ENCODE measurements at places on chromosomes 5 and 9.

- DNase-seq, result no peak
Observed at GRCh38 chr9:86407022-86407421, 52.8 kb upstream of the TUT7 start.

- DNase-seq, result no peak
Observed at GRCh38 chr5:73390972-73391371, 57.6 kb downstream of the FOXD1 start.

GRCh38 chr5:62100201-62100600, 205.8 kb upstream of the KIF2A start:
- no peak for DNase-seq

DNA sequence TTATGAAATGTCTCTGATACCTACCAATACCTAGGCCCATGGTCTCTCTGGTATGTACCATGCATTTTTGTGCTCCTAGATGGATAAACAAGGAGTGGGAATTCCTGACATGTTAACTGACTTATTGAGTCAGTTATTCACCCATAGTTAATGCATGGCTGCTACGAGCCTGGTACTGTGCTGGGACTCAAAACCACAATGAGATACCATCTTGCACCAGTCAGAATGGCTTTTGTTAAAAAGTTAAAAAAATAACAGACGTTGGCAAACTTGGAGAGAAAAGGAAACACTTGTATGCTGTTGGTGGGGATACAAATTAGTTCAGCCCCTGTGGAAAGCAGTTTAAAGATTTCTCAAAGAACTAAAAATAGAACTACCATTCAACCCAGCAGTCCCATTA, 293.8 kb downstream of the OSTF1 start:
- DNase-seq, result no peak

DNA sequence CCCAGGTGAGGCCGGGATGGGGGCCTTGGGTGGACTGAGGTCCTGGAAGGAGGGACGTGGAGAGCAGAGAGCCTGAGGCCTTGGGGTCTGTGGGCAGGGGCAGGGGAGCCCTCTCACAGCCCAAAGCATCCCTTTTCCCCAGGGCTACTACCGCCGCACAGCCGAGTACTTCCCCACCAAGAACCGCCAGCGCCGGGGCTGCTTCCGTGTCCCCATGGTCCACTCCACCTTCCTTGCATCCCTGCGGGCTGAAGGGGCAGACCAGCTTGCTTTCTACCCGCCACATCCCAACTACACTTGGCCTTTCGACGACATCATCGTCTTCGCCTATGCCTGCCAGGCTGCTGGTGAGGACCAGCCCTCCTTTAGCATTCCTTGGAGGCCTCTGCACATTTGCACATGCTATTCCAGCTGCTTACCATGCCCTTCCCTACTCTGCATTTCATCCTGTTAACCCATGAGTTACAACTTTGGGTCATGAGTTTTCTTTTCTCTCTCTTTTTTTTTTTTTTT, 3.7 kb downstream of the CERCAM start:
- no peak for DNase-seq

GRCh38 chr5:133713751-133714150, 101.4 kb upstream of the FSTL4 start:
- DNase-seq, result no peak

DNA sequence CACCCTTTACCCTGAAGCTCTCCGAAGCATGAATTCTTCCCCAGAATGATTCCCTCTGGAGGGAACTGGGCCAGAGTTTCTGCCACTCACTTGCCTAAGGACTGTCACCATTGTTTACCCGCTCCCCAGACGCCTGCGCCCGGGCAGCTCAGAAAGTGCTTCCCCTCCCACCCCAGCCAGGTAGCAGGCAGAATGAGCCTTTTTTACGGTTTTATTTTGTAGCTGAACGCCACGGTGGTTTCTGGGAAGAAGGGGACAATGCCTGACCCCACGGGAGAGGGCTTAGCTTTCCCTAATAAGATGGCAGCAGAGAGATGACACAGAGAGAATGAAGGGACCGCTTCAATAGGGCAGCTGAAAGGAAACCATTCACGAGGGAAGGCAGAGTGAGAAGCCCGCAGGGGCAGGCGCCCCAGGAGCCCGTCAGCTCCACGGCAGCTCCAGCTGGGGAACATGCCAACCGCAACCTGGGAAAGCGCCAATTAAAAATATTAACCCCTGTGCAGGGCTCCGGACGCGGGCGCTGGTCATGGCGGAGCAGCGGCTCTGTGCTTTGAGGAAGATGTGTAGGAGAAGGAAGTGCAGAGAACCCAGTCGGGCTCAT, 20.4 kb upstream of the NTNG2 start:
- DNase-seq, result peak; percentile 43

DNA sequence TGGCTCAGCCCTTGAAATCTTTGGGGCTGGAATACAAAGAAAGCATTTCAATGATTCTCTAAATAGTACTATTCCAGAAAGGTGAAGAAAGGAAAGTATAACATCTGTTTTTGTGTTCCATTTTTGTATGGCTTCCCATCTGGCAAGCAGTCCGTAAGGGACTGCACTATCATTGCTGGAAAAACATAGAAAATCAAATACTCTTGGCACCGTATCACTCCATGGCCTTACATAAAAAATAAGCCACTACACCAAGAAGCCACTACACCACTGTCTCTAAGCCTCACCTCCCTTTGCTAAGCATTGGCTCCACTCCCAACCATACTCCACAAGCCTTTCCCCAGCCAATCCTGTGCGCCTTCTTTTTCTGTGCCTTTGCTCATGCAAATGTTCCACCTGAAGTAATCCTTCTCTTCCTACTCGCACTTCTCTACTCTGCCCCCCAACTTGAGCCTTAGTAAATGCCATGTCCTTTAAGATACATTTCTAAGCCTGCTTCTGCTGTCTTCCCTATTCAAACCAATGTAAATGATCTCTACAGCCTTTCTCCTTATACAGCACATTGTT, 454.6 kb upstream of the TUSC1 start:
- no peak for DNase-seq

DNA sequence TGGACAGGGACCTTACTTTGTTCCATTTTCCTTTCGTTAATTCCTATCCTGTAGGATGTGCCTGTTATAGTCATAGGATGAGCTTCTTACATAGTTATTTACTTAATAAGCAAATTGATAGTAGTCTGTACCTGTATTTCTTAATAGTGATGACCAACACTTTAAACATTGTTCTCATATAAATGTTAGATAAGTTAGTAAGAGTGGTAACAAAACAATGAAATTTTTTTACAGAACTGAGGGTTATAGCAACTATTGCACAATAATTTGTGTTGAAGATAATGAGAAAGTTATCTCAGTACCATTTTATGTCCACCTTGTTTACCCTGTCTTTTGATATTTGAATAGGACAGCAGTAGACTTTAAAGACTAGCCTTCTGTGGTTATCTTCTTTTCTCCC, 162.9 kb upstream of the ELL2 start:
- DNase-seq, result no peak

DNA sequence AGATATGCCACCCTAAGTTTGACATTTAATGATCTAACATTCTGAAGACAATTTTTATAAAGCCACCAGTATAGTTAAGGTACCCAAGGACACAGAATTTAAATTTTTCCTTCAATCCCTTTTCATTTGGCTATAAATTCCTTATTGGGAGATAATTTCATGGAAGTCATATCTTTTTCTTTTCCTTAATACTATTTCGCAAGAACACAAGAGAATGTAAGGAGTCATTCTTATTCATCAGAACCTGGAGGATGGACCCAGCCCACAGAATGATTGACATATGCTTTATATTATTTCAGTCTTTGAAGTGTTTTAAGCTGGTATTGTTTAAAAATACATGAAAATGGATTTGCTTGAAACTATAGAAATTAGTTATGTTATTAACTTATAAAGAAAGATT, 79.6 kb downstream of the DROSHA start:
- DNase-seq, result no peak

DNA sequence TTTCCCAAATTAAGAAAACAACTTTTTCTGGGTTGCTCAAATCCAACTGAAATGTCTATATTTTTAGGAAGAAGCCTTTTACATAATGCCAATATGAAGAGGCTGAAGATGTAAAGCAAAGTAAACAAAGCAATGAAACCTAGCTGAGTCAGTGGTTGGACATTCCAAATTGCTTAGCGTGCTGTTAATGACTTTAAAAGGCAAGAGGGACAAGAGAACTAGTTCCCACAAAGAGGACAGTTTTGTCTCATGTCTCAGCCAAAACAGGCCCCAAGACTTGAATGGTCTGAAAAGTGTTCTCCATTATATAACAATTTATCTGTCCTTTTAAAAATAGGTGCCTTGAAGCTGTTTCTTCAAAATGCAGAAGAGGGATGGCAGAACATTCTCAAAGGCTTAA, 407.0 kb downstream of the ENC1 start:
- DNase-seq, result no peak

DNA sequence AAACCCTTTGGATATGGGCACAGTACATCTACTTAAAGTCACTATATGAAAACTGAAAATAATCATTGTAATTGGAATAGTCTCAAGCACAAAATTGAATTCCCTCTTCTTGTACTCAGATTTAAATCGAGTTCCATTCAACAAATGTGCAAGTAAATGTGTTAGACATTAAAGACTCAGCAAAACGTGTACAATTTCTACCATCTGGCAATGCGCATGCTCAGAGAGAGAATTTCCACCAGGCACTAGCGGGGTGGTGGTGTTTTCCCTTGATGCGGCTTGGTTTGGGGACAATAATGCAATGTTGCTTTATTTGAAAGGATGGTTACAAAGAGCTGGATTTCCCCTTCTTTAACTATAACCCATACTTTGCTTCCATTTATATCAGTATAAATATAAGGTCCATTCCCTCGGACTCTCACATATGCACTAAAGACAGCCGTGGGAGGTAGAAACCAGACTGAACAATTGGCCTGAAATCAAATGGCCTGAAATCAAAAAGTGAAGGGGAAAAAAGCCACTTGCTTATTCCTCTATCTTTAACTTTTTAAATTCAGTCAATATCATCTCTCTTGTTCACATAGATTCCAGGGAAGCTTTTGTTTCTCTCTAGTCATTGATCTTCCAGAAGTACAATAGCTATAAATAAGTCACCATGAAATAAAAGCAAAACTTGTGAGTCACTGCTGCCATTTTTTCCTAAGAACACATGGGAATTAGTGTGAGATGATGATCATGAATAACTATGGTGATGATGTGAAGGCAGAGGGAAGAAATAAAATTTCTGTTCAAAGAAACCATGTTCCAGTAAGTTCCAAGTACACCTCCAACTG, 59.2 kb downstream of the ADAMTS12 start:
- no peak for DNase-seq

DNA sequence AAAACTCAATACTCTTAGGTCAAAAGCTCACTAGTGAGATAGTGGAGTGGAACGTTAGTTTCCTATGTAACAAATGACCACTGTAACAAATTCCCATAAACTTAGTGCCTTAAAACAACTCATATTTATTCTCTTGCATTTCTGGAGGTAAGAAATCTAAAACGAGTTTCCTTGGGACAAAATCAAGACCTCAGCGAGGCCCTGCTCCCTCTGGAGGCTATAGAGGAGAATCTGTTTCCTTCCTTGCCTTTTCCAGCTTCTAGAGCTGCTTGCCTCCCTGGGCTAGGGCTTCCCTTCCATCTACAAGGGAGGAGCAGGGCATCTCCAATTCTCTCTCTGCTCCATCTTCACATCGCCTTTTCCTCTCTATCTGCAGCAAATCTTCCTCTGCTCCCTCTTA, 32.0 kb downstream of the SEMA5A start:
- no peak for DNase-seq

DNA sequence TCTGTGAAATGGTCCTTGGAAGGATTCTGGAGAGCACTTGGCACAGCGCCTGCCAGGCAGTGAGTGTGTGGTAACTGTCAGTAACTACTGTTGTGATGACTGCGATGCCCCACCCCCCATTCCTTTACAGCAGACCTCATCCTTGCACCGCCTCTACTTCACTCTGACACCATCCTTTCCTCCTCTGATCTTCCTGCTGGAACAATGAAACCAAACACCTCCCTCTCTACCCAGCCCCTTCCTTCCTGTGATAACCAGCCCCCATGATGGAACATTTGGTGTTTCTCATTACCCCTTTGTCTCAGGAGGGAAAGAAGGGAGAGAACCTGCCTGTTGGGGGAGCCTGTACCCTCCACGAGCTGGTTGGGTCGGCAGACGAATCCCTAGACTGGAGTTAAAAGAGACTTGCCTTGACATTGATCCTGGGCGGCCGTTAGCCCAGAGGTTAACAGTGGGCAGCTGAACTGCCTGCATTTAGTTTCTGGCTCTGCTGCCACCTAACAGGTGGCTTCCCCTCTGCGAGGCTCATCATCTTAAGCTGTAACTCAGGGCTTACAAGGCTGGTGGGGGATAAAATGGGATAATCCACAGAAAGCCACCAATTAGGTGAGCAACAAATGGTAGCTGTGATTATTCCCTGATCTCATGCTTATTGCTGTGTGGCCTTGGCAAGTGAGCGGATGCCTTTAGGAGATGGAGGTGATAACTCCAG, 34.2 kb upstream of the GRPEL2 start:
- no peak for DNase-seq
